Sigmoid colon (tissue), 7 donors: ENCODE measurements at places on chromosomes 6 and 20. TPM values are rescaled to one million over a fixed set of nuclear protein-coding genes. Genes with fewer than 3 reads are reported as not detected.

GRCh38 chr20:23697947-23698346, 9.1 kb upstream of the CST4 start:
- DNase-seq: no peak

DNA sequence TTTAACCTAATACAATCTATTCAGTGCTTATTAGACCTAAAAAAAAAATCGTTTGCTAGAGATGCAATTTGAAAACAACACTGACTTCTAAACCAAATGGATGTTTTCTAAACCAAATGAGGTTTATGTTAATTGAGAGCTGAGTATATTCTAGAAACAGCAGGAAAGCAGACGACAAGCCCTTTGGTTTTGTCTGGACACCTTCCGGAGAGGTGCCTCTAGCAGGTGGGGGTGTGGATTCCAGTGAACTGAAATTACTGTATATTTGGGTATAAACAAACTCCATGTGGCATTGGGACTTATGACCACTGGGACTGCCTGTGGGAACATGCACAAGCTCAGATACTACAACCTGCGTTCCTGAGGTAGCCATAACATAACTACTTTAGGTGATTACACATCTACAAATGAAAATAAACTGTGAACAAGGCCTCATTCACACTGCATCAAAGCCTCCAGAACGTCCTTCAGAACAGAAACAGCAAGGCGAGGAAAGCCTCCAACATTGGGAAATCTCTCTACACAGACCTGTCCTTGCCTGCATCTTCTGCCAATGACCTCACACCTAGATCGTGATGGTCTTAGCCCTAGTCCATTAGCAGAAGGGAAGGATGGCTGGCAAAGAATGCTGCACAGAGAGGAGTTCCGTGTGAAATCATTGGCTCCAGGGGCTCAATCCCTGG, 206.8 kb upstream of the FOXQ1 start:
- DNase-seq: no peak

The DNAH8 gene
- polyA plus RNA-seq: not detected

- no peak for DNase-seq
These were observed 101.1 kb downstream of the CDK19 start for GRCh38 chr6:110714143-110714542.

- DNase-seq: no peak
These were observed 1.4 kb downstream of the GINS1 start for GRCh38 chr20:25408890-25409289.

GRCh38 chr20:4069751-4070150, 54.4 kb upstream of the RNF24 start:
- DNase-seq: no peak

DNA sequence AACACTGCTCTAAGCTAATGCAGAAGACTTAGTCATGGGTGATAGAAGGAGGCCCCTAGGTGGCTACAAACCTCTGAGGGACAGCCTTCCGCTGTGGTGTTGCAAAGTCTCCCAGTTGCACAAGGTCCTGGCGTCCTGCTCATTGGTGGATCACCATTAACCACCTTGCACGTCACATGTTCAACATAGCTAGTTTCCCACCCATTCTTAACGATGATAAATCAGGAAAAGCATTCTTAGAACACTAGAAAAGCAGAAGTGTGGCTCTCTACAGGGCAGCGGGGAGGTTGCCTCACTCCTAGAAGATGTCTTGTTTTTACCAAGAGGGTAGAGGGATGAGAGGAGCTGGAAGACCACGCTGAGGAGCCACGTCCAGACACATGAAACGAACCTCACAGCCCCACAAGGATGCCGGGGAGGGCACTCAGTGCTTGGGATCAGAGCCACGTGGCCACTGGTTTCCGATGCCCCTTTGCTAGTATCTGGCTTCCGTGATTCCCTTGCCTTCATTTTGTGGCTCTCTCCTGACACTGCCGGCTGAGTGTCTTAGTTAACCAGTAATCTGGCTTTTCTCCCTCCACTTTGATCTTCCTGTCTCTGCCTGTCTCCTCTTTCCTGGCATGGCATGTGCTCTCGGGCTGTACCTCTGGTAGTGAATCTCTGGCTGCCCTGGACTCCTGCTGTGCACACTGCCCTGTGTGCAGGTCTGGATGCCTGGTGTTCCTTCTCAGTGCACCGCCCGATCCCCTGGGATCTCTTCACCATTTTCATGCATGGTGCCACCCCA, 91.4 kb upstream of the NEDD9 start:
- DNase-seq: no peak

GRCh38 chr20:25038591-25039015, 19.3 kb downstream of the ACSS1 start:
- DNase-seq: no peak

The PRR18 gene
- polyA plus RNA-seq: not detected

The CITED2 gene
- polyA plus RNA-seq: 26.4 TPM

The NOTCH4 gene
- polyA plus RNA-seq: 1.2 TPM

DNA sequence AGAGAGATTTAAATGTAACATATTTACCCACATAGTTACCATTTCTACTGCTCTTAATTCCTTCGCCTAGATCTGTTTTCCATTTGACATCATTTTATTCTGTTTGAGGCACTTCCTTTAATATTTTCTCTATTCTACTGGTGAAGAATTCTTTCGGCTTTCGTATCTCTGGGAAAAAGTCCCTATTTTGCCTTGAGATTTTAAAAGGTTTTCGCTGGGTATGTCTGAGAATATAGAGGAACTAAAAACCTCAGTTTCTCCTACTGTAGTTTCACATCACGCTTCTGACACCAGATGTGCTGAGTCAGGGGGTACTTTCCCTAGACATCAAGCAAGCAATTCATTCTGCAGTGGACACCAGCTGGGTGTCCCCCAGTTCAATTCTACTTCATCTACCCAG, 61.7 kb downstream of the E2F3 start:
- no peak for DNase-seq

The OR12D3 gene
- polyA plus RNA-seq: not detected

DNA sequence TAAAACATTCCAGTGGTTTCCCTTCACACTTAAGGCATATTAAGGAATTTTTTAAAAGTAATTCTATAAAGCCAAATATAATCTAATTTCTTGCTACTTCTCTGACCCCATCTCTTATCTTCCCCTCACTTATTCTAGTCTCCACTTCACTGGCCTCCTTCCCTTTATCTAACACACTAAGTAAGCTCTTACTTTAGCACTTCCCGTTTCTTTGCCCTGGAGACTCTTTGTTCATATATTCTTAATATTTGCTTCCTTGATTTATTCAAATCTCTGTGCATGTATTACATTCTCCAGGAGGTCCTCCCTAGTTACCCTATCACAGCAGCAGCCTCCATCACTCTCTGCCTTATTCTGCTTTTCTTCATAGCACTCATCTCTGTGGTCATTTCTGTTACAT, 20.3 kb downstream of the GTPBP2 start:
- no peak for DNase-seq

The BANF2 gene
- not detected for polyA plus RNA-seq

The RAET1E gene
- 0.15 TPM for polyA plus RNA-seq

DNA sequence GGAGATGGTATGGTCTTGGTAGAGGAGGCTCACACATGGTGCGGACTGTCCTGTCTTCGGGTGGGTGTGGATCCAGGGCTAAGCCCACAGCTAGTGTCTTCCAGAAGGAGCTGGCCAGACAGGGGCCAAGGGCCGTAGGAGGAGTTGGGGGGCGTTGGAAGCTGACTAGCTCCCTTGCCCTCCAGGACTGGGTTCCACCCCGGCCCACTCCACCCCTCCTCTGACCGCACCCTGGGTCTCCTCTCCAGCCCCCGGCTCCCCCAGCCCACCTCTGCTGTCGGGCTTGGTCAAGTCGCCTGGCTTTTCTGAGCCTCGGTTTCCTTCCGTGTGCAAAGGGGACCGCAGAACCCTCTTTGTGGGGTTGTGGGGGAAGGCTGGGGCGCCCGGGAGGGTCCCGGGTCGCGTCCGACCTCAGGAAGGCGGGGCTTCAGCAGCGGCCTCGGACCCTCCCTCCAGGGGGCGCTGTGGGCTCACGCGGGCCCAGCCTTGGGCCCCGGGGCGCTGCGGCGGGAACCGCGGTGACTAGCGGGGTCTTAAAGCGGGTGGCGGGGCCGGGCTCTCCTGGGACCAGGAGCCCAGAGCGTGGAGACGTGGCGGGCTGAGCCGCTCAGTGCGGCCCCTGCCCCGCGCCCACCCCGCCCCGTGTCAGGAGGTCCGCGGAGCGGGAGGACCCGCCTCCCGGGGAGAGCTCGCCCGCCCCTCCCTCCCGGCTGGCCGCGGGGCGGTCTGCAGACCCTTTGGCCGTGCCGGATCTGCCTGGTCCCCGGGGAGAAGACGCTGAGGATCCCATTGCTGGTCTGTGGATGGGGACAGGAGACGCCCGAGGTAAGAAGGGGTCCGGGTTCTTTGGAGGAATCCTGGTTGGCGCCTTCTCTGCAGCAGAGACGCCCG, 5.4 kb downstream of the NPBWR2 start:
- no peak for DNase-seq
